ENCODE measurements at places on chromosomes 16 and 17.

- DNase-seq: no peak
These were observed at the start of gene RAB26 for GRCh38 chr16:2147981-2148671. Gene RAB26 (plus strand): TSS chr16:2148625. CDS start chr16:2148784, 159 bp downstream.

DNA sequence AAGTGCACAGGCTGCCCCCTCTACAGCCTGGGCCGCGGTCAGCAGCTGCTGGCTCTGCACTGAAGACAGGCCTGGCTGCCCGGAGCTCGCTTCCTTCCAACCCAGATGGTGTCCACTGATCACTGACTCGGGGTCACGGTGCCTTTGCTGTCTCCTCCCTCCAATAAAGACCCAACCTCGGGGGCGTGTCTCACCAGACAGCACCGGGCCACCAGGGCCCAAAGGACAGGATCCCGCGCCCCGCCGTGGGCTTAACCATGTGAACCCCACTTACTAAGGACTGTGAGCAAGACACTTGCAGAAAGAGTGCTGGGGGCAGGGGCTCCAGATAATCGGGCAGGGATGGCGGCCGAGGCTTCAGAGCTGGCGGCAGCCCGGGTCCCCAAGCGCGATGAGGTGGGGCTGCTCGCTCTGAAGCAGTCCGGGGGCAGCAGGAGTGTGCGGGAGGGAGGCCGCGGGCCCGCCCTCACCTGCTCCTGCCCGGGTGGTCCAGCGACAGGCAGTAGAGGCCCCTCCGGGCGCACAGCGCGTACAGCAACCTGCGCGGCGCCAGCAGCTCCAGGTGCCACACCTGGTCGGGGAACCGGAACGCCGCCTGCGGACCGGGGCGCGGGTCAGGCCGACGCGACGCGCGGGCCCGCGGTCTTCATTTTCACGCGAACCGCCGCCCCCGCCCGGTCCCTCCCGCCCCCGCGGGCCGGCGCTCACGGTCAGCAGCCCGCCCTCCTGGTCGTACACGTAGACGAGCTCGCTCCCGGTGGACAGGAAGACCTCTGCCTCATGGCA lies 502 bp downstream of the FAAP100 start:
- peak; percentile 27 for DNase-seq

- DNase-seq: no peak
These were observed 63.8 kb downstream of the GSG1L start for GRCh38 chr16:27999687-28000086.

GRCh38 chr17:70987867-70988340 lies 818.6 kb downstream of the KCNJ2 start:
- no peak for DNase-seq

- peak; percentile 56 for DNase-seq
These were observed 19.7 kb downstream of the MEAK7 start for GRCh38 chr16:84484579-84485254.

DNA sequence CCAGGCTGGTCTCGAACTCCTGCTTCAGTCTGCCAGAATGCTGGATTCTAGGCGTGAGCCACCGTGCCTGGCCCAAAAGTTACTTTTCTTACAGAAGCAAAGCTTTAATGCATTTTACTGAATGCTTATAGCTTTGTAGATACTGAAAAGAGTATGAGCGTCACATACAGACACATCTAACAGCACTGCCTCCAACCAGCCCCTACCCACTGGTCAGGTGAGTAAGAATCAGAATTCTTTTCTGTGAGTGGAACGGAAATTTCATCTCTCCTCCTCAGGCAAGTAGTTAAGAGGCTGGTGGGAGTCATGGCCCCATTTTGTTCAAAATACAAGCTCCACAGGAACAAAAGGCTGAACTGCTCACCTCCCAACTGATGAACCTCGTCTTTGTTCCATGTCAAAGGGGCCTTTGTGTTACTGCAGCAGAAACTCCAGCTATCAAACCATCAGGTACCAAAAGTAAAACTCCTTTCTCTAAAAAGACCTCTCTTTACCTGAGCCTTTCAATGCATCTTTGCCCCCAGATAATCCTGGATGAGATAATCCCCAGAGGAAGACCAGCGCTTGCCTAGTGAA lies 92.4 kb upstream of the RPH3AL start:
- DNase-seq: no peak

DNA sequence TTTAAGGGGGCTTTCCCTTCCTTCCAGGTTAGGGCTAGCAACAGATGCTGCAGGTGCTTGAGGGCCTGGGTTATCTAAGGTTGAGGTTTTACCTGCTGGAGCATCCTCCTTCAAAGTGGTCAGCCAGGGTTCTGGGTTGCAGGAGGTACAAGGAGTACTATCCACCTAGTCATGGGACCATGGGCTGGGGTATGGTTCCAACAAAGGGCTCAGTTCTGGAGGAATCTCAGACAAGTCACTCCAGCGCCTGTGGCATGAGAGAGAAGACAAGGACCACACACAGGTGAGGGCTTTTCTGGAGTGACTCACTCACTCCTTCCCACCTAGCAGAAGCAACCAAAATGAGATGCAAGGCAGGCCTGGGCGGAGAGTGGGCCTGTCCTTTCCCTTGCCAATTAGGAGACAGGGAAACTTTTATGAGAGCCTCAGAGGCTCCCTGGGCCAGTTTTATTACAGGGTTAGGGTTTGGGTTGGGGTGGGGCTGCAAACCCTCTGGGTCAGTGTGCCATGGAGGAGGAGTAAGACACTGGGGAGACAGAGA lies 2.2 kb downstream of the MYO19 start:
- DNase-seq: no peak

DNA sequence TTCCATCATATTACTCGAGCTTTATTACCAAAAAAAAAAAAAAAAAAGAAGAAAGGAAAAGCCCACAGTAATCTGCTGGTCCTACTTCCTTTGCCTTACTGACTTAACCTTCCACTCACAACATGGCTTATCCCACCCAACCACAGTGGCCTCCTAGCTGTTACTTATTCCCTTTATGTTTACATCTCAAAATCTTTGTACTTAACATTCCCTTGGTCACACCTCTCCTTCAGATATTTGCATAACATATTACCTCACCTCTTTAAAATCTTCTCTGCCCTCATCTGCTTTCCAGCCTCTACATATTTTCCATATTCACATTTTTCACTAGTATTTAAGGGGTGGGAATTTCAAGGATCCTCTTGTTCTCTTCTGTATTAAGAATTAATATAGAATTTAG lies 327.0 kb upstream of the TBX2 start:
- DNase-seq: no peak

GRCh38 chr17:6162216-6162615 lies 92.0 kb downstream of the WSCD1 start:
- no peak for DNase-seq

GRCh38 chr16:86524029-86524428 lies 13.7 kb downstream of the FOXF1 start:
- no peak for DNase-seq

DNA sequence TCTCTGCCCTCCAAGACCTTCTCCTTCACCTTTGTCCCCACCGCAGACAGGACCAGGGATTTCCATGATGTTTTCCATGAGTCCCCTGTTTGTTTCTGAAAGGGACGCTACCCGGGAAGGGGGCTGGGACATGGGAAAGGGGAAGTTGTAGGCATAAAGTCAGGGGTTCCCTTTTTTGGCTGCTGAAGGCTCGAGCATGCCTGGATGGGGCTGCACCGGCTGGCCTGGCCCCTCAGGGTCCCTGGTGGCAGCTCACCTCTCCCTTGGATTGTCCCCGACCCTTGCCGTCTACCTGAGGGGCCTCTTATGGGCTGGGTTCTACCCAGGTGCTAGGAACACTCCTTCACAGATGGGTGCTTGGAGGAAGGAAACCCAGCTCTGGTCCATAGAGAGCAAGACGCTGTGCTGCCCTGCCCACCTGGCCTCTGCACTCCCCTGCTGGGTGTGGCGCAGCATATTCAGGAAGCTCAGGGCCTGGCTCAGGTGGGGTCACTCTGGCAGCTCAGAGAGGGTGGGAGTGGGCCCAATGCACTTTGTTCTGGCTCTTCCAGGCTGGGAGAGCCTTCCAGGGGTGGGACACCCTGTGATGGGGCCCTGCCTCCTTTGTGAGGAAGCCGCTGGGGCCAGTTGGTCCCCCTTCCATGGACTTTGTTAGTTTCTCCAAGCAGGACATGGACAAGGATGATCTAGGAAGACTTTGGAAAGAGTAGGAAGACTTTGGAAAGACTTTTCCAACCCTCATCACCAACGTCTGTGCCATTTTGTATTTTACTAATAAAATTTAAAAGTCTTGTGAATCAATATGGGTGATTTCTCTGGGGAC lies 12.2 kb downstream of the CX3CL1 start:
- DNase-seq: no peak

DNA sequence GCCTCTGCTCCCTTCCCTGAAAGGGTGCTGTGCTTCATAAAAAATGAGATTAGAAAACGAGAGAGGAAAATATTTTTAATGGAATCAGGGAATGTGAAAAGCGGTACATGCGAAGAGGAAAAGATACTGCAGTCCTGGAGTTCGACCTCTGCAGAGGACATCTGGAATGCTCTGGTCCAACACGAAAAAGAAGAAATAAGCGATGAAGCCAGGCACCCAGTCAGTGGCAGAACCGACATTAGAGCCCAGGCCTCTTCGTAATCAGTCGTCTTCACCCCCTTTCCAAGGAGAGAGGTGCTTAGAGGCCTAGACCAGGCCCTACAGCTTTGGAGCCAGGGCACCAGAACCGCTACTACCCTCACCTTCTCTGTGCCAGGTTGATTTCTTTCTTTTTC lies 459 bp upstream of the MARCHF10 start:
- no peak for DNase-seq

- DNase-seq: no peak
These were observed 20.1 kb downstream of the GLYR1 start for GRCh38 chr16:4826980-4827379.

GRCh38 chr17:79919862-79920720 lies 80.9 kb upstream of the CBX4 start:
- DNase-seq: no peak

DNA sequence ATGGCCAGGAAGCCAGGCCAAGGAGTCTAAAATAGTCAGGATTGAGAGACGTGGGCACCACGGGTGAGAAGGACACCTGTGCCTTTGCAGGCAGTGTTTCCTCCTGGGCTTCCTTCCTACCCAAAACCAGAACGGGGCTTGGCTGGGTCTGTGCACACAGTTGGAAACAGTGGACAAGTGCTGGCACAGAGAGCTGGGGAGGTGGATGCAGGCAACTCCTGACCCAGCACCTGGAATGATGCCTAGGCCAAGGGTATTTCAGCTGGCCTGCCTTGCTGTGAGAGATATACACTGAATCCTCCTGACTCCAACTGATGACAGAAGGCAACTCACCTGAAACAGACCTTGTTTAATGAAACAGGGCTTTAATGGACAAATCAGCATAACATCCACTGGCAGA lies 186.2 kb downstream of the SLC39A11 start:
- no peak for DNase-seq

DNA sequence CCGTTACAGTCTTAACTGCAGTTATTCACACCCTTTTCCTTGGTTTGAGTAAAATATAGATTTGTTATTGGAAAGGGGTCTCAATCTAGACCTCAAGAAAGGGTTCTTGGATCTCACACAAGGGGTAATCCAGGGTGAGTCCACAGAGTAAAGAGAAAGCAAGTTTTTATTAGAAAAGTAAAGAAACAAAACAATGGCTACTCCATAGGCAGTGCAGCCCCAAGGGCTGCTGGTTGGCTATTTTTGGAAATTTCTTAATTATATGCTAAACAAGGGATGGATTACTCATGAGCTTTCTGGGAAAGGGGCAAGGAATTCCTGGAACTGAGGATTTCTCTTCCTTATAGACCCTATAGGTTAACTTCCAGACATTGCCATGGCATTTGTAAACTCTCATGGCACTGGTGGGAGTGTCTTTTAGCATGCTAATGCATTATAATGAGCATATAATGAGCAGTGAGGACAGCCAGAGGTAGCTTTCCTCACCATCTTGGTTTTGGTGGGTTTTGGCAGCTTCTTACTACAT lies 24.5 kb upstream of the MILR1 start:
- DNase-seq: no peak

GRCh38 chr16:57870753-57871454 lies 68.6 kb upstream of the KIFC3 start:
- DNase-seq: no peak

DNA sequence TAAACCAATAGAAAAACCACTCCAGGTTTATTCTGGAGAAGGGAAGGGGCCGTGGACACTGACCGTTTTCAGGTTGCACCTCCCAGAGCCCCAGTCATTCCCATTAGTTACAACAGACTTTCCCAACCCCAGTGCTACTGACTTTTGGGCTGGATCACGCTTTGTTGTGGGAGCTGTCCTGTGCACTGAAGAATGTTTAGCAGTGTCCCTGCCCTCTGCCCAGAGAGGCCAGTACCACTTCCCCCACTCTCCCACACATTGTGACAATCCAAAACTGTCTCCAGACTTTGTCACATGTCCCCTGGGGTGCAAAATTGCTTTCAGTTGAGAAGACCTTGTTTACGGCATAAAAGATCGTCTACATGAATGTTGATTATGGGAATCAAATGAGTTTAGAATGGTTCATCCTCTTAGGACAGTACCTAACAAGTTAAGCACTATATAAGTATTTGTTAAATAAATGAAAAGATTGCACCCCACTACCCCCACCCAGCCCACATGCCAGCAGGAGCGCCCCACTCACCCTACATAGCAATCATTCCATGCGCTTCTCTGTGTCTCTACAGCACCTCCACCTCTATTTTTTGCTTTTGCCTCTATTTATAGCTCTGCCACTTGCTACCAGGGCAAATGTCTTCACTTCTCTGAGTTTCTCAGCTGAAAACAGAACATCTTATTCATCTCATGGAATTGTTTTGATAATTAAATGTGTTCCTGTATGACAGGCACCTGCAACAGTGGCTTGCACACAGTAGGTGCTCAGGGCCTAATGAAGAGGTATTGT lies 104.9 kb downstream of the AXIN2 start:
- DNase-seq: no peak

DNA sequence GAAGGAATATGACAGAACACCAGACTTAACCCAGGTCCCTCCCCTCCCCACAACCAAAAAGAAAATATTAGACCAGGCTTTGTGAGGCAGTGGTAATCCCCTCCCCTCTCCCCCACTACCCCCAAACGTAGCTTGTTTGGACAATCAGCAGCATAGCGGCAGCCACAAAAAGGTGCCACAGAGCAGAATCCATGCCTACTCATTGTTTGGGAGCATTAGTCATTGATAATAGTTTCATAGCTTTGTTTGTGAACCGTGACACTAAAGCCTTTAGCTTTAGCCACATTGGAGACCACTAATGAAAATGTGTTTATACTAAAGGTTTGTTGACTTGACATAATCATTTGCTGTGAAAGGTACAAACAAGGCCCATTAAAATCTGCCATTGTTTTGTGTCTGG lies 65.1 kb downstream of the NUP93 start:
- no peak for DNase-seq

DNA sequence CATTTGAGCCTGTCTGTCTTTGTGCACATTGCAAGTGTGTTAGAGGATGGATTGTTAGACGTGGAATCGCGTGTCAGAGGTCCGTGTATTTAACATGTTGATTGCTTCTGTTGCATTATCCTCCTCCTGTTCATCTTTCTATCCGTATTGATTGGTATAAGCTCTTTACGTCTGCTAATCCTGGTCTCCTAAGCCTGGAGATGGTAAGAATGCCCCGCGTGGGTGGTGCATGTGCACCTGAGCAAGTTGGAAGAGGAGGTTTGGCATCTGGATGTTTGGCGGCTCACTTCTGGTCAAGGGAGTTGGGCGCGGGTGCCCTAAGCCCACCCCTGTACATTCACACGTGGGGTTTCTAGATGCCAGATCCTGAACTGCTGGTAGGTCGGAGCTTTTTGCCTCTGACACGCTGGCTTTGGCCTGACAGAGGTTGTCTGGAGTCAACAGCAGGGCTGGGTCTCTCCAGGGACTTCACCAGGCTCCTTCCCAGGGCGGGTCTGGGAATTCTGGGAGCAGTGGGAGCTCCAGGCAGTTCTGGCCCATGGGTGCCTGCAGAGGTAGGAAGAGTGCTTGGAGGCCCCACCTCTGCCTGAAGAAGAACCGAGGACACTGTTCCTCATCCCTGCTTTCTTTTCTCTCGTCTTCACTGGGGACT lies 107.3 kb downstream of the OR1D5 start:
- DNase-seq: no peak
